ENCODE measurements at places on chromosomes 4 and X. TPM values are rescaled to one million over a fixed set of nuclear protein-coding genes. Genes with fewer than 3 reads are reported as not detected.

DNA sequence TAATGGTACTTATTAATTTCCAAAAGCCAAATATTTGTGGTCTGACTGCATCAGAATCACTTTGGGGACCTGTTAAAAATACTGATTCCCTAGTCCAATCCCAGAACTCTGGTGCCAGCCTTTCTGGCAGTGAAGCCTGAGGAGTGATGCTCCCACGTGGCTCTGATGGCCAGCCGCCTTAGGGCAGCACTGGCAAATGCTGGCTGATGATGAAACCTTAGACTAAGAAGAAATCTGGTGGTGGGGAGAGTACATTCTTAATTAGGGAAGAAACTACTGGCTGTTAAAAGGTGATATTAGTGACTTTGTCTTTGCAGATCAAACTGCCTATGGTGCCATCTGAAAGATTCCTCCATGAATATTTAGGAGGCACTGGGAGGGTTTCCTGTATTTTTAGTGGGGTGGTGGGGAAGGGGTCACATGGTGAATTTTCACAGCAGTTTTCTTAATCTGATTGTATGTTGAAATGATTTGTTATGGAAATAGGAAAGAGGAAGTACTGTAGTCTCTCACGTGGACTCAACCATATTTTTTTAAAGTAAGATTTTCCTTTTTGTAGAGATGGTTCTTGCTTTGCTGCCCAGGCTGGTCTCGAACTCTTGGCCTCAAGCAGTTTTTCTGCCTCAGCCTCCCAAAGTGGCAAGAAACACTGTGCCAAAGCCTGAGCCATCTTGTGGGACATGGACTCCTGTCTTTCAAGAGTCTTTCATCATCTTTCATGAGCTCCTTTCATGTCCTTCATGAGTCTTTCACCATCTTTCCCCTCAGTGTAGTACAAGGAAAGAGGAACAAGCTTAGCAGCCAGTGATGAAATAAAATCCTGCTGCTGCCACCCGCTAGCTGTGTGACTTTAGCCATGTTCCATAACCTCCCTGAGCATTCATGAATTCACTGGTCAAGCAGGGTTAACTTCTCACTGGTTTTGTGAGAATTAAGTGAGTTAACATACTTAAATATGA, 90.8 kb downstream of the ZNF330 start:
- DNase-seq, result no peak

DNA sequence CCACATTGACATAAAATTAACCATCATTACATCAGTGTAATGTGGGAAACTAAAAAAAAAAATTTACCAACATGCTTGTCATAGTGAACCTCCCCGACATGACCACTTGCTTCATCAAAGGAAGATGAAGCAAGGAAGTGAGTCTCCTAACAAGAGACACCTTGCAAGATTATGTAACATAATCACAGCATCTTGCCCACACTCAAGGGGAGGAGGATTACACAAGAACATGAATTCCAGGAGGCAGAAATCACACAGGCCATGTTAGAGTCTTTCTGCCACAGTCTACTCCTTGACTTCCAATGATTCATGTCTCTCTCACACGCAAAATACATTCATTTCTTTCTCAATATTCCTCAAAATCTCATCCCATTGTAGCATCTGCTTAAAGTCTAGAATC, 93.3 kb downstream of the AKAP4 start:
- no peak for DNase-seq

- DNase-seq, result no peak
These were observed 210.7 kb upstream of the PPP1R2C start for GRCh38 chrX:42988700-42989099.

DNA sequence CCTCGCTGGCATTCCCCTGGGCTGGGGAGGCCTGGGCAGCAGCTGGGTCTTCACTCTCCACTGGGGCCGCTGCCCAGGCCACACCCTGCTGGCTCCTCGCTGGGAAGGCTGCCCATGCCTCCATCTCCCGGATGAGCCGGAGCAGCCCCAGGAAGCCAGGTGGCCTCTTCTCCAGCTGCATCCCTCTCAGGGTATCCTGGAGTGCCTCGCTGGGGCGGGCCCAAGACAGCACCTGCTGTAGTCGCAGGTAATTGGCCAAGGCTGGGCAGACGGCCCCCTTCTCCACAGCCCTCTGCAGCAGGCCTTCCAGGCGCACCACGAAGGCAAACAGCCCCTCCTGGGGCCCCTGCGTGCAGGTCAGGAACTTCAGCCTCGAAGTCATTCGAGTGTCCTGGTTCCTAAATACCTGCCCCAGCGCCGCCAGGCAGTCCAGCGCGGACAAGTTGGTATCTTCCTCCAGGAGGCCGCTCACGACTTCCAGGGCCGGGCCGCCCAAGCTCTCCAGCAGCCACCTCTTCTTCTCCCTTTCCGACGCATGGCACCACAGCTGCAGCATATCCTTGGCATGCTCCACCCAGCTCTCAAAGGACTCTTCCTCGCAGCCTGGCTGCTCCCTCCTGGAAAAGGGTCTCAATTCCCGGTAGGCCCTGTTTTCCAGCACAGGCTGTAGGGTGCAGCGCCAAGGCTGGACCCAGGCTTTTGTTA, 3.7 kb downstream of the PNMA6E start:
- DNase-seq, result no peak

DNA sequence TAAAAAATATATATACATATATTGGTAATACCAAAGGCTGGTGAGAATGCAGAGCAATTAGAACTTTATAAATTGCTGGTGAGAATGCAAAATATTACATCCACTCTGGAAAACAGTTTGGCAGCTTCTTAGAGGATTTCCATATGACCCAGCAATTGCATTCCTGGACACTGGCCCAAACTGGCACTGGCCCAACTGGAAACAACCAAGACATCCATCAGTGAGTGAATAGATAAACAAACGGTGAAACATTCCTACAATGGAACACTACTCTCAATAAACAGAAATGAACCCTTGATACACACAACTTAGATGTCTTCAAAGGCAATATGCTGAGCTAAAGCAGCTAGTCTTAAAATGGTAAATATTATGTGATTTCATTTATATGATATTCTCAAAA, 524.2 kb downstream of the IQCM start:
- no peak for DNase-seq

- DNase-seq, result no peak
These were observed 940 bp upstream of the DCTD start for GRCh38 chr4:182918044-182918607.

DNA sequence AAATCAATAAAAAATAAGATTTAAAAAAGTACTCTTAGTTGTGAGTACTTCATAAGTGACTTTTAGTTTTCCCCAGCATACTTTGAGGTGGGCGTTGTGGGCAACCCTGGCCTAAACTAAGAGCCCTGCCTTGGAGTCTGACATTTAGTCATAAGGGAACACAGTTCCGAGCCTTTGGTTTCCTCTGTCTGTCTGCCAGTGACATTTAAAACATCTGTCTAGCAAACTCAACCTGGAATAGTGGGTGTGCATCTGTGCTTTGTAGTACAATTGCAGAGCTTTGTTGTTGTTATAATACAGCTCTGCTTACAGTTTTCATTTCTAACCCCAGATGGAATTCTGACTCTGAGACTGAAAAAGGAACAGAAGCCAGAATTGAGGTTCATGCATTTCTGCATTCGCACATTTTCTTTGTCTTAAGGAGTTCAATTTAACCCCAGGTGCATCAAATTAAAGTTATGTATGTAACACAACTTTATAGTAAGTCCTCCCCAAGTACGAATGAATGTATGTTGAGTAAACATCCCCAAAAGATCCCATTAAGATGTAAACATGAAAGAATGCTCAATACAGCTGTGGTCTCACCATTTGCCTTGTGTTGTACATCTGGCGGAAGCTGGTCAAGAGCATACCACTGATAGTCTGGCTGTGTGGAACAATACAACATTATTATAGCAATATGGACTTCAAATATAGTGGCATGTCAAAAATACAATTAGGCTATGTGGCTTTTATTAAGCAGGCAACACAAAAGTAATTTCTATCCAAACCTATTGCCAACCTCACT, 25.9 kb downstream of the TNIP3 start:
- no peak for DNase-seq

GRCh38 chr4:89800012-89800516, 36.9 kb downstream of the SNCA start:
- no peak for DNase-seq

DNA sequence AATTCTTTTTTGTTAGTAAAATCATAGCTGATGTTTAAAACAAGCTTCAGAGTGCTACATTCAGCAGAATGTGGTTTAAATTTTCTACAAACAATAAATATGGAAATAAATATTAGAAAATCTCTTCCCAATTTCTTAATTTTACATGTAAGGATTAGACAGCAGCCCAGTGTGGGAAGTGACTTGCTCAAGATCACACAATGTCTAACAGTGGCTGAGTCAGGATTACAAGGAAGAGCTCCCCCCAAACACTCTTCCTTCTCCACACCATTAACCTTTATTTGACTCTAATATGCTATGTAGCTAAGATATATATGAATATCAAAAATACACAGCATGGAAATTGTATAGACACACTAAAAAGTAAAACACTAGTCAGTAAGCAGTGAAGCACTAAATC, 59.5 kb downstream of the SLC10A7 start:
- no peak for DNase-seq

FRG1 gene
- total RNA-seq, result 23.9 TPM

PDS5A gene
- total RNA-seq, result 72.4 TPM

MECP2 gene
- total RNA-seq, result 113 TPM

TACR3 gene
- total RNA-seq, result not detected

PCDH19 gene
- 3.0 TPM for total RNA-seq

NUDT11 gene
- total RNA-seq, result 5.0 TPM

NRK gene
- total RNA-seq, result 7.4 TPM

FGF5 gene
- not detected for total RNA-seq

RPL9 gene
- total RNA-seq, result 3,169 TPM

PLXNA3 gene
- 40.9 TPM for total RNA-seq
